Right lobe of liver (tissue), 6 donors: ENCODE measurements at places on chromosomes 4 and X.
A peak's percentile ranks its signal among the peaks of the same experiment; 100 is the strongest.

GRCh38 chrX:39421006-39421405 lies 619.7 kb downstream of the MID1IP1 start:
- DNase-seq: no peak

- no peak for DNase-seq
These were observed 7.6 kb upstream of the DCLK2 start for GRCh38 chr4:150070464-150071170.

- DNase-seq: no peak
These were observed 87.0 kb downstream of the SYNPO2 start for GRCh38 chr4:118975449-118976192.

DNA sequence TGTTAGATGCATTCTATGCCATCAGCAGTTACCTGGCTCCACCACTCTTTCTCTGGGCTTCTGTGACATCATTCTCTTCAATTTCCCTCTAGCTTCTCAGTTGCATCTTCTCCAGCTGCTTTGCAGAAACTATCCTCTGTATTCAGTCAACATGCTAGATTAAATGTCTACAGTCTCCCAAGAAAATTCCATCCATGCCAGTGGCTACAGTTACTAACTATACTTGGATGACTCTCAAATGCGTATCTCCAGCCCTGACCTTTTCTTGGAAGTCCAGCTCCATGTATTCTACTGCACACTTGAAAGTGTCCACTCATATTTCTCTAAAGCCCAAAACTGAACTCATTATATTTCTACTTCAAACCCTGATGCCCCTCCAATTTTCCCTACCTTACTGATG lies 232.3 kb upstream of the TENM3 start:
- DNase-seq: no peak

DNA sequence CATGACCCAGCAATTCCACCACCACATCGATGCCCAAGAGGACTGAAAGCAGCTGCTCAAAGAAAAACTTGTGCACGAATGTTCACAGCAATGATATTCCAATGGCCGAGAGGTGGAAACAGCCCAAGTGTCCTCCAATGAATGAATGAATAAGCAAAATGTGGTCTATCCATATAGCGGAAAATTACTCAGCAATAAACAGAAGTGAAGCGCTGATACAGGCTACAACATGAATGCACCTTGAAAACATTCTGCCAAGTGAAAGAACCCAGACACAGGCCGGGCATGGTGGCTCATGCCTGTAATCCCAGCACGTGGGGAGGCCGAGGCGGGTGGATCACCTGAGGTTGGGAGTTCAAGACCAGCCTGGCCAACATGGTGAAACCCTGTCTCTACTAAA lies 5.2 kb upstream of the SLC2A9 start:
- DNase-seq: no peak

- DNase-seq: no peak
These were observed 37.0 kb downstream of the IRS4 start for GRCh38 chrX:108699368-108699767.

DNA sequence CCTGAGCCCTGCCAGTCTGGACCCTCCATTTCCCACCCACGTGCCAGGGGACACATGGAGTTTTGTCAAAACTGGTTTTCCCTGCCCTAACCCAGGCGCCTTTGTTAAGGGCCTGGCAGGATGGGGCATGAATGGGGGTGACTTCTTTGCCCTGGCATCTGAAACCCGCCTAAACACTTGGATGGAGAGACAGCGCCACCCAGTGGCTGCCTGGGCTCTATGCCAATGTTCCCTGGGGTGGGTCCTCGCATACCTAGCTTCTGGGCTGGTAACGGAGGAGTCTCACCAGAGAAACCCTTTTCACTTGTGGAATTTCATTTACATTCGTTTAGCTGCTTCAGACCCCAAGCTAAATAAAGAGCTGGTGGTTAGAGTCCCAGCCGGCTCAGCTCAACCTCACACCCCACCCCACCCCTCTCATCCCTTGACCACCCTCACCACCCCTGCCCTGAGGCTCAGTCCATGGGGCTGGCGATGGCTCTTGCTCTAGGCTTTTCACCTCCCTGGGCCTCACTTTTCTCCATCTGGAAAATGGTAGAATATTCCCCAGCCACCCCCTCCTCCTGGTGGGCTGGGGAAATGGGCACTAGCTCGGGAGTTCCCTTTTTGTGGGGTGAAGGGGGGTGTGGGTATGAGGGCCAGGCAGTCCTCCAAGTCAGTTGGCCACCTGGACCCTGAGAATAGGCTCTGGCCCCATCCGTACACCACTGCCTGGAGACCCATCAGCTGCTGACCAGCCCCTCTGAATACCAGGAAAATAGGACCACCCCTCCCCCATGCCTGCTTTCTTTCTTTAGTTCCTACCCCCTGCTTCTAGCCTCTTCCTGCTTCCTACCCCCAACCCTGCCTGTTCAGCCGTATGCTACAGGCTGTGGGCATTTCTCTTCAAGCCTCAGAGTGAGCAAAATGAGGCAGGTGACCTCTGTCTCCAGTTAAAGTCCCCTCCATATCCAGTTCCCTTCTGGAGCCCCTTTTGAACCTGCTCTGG lies 57.1 kb upstream of the PJA1 start:
- peak; percentile 63 for DNase-seq

DNA sequence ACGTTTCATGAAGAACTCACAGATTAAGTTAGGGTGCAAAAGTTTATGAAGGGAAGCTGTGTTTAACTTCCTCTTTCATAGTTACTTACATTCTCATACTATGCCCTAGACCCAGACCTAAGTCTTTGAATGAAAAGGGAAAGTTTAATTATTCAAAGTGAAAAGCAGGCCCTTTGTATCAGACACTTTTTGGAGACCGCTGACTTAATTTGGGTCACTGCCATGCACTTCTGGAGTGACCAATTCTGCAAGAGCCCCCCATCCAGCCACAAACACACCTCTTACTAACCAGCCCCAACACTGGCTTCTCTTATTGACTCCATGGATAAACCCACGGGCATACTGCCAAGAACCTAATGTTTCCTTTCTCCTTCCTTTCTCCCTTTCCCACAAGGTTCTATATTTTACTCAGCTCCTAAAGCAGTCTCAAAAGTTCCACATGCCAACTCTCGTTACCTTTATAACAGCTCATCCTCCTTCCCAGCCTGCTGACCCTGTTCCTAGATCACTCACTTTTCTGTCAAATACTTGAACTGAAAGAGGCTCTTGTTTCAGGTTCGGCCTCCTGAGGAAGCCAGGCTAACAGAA lies 34.5 kb downstream of the ABCE1 start:
- no peak for DNase-seq

GRCh38 chrX:32937043-32937442 lies 274.3 kb downstream of the DMD start:
- no peak for DNase-seq

- no peak for DNase-seq
These were observed 222.6 kb upstream of the INTU start for GRCh38 chr4:127410201-127410600.

GRCh38 chr4:24701683-24702082 lies 93.7 kb upstream of the SOD3 start:
- DNase-seq: no peak

DNA sequence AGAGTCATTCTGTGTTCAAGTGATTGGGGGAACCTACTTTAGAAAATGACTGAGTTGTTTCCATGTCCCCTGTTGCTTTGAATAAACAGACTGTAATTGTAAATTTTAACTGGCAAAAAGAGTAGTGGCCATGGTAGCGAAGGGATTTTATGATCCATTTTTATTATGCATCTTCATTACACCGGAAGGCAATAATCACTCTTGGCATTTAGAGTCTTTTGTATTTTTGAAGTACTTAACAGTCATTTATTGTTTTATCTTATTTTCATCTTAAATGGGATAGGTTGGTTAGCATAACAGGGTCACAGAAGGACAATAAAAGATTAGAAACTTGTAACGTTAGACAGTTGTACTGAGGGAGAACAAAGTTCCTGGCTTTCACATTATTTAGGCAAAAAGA lies 11.0 kb upstream of the OTC start:
- DNase-seq: no peak

GRCh38 chrX:29604381-29604780 lies 611.0 kb upstream of the MAGEB2 start:
- DNase-seq: no peak

DNA sequence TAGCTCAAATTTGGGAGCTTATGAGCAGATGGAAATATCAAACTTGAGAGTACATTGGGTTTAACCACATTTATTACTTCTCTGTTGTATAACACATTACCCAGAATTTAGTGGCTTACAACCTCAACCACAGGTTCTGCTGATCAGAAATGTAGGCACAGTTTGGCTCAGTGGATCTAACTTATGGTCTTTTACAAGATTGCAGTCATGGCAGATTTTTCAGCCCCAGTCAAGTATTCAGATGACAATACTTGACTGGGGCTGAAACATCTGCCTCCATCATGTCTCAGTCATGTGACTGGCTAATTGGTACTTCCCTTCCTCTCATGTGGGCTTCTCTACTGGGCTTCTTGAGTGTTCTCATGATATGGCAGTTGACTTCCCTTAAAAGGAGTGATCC lies 44.0 kb upstream of the ADAD1 start:
- DNase-seq: no peak

DNA sequence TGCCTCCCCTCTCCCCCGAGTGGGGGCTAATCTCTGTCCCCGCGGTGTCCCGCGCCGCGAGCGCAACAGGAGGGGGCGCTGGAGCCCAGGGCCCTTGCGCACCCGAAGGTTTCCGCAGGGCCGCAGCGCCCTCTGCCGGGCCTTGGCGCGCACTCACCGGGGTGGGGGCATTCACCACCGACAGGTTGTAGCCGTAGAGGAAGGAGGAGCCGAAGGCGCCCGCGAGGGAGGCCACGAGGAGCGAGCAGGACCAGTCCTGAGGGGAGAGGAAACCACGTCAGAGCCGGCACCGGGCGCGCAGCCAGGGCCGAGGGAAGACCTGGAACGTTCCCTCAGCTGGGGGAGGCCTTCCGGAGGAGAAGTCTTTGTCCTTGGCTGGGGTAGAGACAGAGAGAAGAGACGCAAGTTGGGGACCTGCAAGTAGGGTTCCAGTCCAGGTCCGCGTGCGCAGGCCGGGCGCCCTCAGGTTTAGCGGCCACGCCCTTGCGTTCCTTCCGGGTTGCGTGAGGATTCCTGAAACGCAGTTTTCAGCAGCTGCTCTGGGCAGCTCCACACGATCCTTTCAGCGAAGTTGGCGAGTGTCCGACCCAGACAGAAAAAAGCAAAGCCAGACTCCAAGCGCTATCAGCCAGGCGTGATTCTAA lies 2.4 kb downstream of the SLC2A9 start:
- peak; percentile 91 for DNase-seq

- DNase-seq: no peak
These were observed 21.3 kb downstream of the SPCS3 start for GRCh38 chr4:176340871-176341685.

DNA sequence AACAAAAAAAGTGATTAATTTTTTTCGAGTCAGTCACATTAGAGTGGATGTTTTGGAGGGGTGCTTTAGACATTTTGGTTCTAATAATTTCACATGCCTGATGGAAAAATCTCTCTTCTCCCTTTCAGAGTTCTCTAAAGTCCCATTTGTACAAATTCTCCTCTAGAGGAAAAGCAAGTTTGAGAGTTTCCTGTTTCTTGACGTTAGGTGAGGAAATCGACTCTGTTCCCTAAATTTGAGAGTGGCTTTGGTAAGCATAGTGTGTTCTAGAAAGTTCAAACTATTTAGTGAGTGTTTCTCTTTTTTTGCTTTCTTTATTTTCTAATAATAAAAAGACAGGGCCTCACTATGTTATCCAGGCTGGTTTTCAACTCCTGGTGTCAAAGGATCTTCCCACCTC lies 1.6 kb upstream of the ATP6AP2 start:
- DNase-seq: no peak

- DNase-seq: no peak
These were observed 3.8 kb upstream of the CENPC start for GRCh38 chr4:67549123-67549522.

DNA sequence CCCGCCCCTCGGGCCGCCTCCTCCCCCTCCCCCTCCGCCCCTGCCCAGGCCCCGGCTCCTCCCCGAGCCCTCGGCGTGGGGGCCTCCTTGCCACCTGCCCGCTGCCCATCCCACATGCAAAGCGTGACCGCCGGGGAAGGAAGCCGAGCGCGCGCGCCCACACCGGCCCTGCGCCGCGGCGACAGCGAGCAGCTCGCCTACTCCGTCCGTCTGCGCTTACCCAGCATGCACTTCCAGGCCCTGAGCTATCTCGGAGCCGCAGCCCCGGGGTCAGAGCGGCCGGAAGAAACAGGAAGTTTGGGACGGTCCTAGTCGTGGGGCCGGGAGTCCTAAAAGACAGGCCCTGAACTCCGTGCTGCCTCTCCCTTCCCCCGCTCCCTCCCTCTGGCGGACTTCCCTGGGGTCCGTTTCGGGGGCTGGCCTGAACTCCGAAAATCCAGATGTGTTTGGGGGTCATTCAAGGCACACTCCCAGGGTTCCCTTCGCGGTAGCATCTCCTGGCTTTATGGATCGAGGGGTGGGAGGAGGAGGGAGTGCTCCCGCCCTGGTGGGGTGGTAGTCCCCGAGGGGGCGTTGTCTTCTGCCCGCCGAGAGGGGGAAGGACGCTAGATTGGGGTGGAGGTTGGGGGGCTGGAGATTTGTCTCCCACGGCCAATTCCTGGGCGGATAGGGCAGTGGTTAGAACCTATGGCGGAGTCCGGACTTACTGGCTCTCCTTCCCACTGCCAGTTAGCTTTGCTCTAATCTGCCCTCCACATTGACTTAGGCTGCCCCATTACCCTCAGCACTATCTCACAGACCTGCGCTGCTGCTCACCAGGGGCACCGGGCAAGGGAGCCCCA lies 25.0 kb upstream of the BCORL1 start:
- peak; percentile 67 for DNase-seq

- no peak for DNase-seq
These were observed 54.1 kb downstream of the SYTL5 start for GRCh38 chrX:38060331-38060878.

DNA sequence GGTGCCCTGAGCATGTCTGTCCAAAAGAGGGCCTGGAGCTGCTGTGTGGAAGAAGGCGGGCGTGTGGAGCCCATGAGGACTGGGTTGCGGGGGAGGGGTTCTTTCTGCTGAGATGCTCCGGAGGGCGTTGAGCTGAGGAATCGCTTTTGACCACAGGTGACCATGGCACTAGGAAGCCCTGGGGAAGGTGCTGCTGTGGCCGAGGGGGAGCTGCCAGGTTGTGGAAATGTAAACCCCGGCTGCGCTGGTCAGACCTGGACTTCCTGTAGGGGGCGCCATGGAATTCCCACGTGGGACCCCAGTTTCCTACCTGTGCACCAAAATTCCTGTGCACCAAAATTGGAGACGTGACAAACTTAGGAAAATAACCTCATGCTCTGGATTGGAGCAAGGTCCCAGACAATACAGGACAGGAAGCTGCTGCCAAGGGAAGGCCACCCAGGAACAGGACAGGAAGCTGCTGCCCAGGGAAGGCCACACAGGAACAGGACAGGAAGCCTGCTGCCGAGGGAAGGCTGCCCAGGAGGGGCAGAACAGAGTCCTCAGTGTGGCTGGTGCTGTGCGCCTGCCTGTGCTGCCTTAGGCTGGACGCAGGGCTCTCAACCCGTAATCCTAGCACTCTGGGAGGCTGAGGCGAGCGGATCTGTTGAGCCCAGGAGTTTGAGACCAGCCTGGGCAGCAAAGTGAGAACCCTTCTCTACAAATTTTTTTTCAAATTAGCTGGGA lies 28.4 kb upstream of the UVSSA start:
- DNase-seq: peak; percentile 12

GRCh38 chr4:108024878-108025165 lies 35.1 kb downstream of the HADH start:
- no peak for DNase-seq

GRCh38 chr4:151407466-151408379 lies 1.3 kb upstream of the FHIP1A start:
- peak; percentile 63 for DNase-seq
